Stimulated activated CD4-positive, alpha-beta T cell treated with anti-CD3 and anti-CD28 coated beads, Interleukin-2, amount 100 ng/mL, for 48 hours (primary cell): ENCODE measurements at places on chromosomes 4 and X.

DNA sequence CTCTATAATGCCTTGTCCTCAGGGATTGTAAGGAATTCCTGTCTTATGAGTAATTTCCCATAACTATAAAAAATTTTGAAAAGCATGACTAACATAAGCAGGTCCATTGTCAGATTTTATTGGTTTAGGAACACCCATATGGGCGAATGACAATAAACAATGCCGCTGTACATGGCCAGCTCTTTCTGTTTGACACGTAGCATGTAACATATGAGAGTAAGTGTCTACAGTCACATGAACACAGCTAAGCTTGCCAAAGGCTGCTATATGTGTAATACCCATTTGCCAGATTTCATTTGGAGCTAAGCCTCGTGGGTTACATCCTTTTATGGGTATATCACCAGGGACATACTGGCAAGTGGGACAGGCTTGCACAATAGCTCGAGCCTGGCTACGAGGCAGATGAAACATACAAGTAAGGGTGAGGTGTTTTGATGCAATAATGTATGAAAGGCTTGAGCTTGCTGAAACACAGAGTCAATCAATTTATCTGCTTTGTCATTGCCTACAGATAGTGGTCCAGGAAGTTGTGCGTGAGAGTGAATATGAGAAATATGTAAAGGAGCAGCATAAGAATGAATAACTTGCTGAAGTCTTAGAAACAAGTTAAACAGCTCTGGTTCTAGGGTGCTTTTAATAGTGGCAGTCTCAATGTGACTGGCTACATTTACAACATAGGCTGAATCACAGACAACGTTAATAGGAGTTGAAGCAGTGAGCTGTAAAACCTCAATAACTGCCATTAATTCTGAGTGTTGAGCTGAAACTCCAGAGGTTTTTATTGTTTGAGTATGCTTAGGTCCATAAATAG is 67.4 kb upstream of the UGT2B10 start:
- no peak for DNase-seq

DNA sequence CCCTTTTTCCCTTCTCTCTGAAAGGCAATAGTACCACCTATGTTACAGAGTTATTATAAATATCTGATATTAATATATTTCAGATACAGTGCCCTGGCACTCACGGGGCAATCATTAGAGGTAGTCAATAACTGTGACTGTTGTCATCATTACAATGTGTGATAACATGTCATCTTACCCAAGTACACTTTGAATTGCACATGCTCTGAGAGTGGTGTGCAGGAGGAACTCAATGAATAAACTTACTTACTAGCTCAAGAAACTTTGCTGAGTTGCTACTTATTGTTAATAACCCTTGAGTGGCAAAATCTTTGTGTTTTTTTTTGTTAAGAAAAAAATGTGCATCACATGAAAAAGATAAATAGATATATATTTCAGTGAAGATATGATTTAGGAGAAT is 275.1 kb upstream of the RASGEF1B start:
- DNase-seq = no peak

- DNase-seq = no peak
These were observed 84.1 kb downstream of the GPR82 start for GRCh38 chrX:41808047-41808446.

DNA sequence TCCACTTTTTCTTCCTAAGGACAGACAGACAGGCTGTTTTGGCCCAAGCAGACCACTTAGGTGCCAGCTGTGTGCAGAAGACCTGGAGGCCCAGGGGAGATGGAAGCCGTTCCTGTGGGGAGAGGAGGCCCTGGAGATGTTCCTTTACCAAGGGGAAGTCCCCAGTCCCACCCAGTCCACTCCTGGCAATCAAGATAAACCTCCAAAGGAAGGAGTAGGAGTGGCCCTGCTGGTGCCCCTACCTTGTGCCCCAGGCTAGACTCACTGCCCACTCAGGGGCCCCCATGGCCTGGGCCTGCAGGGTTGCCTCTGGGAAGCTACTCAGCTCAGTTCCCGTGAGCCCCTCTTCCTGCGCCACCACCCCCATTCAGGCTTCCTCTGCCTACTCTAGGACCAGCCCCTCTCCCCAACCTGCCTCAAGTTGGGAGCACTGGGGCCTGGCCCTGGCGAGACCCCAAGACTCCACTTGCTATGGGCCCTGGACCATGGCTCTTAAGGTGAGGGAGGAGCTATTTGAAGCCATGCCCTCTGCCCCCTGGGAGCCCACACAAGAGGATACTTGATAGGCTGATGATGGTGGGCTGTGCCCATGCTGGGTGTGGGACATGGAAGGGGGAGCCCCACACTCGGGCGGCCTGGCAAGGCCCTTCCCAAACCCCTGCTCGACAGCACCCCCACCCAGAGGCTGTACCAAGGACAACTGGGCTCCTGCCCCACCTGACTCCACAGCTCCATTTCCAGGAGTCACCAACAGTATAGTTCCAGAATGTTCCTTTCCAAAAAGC is 24.8 kb upstream of the RNF4 start:
- no peak for DNase-seq

- DNase-seq = no peak
These were observed 113.8 kb downstream of the PCDH19 start for GRCh38 chrX:100296183-100296753.

DNA sequence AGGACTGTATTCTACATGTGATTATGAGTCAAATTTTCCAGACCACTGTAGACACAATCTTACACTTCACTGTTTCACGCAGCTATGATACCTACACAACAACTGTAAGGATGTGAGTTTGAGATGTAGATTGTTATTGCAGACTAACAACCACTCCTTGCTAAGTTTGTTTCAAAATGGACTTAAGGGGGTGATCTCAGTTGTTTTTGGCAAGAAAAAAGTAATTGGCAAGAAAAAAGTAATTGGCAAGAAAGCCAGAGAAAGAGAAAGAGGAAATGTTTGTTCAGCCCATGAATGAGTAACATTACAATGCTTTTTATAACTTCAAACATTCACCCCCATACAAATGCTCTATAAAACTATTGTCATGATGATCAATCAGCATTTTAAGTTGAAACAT is 466.4 kb downstream of the DMD start:
- DNase-seq = no peak

- no peak for DNase-seq
These were observed 102.0 kb downstream of the KLHL8 start for GRCh38 chr4:87118421-87118820.

DNA sequence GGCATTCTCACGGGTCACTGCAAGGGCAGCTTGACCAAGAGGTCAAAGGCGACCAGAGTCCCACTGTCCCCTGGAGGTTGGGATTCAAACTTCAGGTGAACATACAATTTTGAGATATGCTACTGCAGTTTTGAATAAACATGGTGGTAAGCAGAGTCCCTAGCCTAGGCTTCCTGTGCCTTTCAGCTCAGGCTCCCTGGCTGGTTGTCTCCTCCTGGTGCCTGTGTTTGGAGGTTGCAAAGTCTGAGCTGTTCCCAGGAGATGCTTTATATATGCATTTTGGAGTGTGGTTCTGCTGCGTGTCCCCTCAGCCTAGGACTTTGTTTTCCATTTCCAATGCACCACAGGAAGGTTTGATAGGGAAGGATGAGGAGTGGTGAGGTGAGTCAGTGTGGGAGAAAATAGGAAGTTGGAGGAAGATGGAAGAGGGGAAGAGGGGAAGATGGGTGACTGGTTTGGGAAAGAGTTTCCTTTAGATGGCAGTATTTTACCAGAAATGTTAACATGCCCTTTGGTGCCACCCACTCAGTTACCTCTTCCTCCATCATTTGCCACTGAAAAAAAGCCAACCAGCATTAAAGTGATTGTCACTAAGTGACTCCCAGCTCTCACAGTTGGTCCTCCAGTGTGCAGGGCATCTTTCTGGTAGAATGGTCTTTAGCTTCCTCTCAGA is 211.7 kb upstream of the AGTR2 start:
- no peak for DNase-seq

GRCh38 chrX:14865201-14865600 is 7.7 kb downstream of the FANCB start:
- DNase-seq = no peak

GRCh38 chrX:13996650-13997049 is 33.0 kb downstream of the GEMIN8 start:
- DNase-seq = no peak

DNA sequence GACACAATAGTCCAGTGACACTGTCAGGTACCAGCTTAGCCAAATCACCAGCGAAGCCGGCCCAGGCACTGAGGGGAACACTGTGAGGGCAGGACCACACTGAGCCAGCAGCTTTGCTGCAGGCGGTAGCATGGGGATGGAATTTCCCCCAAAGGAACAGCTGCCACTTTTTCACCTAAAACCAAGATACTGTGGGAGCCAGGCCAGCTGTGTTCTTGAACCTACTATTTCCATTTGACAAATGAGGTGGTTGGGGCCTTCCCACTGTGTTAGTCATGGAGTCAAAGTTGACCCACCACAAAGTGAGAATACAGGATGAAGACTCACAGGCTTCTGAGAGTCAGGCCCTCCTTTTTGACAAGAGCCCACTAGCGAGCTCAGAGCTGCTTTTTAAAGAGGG is 70.7 kb upstream of the SH3RF1 start:
- DNase-seq = no peak

DNA sequence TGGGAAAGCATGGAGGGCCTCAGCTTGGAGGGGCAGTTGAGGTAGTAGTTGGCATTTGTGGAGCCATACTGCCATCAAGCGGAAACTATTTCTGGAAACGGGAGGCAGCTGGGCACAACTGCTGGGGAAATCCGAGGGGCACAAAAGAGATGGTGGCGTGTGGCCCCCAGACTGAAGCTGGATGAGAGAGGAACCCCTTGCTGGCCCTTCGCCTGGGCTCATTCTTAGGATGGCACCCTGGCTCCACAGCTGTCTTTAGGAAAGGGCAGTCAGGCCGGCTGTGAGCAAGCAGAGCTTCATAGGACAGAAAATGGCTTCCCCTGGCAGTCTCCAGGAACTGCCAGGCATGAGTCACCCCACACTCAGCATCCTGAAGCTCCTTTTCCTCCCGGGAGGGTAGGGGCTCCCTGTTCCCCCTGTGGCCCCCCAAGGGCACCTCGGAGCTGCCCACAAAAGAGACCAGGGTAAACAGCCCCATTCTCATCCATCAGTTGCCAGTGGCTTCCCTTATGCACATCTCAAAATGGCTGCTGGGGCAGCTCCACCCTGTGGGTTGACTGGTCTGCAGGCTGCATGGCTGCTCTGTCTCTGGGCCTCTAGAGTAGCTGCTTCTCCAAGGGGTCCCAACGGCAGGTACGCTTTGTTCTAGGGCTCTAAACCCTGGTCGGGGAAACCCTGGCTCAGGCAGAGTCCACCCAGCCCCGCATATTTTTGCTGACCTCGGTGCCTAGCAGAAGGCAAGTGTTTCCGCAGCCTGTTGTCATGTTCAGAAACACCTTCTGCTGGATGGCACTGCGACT is 64.7 kb downstream of the NBDY start:
- DNase-seq = no peak

DNA sequence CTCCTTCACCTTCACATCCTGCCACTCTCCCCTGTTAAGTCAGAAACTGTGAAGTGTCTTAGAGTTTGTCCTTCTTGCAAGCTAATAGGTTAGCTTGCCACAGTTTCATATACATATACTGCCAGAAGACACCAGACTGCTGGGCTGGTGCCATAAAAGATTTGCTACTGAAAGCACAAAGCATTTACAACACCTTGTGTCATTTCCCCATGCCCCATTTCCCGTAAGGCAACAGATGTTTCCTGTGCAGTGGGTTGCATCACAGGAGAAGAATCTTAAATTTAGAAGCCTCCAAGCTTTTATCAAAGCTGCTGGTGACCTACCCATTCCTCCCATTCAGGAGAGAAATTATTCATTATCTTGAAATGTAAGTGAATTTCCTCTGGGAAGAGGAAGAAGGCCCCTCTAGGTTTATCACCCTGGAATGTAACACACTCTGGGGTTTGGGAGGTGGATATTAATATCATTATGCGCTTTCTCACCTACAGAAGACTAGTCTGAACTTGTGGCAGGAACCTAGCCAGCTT is 34.5 kb upstream of the RAB33B start:
- no peak for DNase-seq

DNA sequence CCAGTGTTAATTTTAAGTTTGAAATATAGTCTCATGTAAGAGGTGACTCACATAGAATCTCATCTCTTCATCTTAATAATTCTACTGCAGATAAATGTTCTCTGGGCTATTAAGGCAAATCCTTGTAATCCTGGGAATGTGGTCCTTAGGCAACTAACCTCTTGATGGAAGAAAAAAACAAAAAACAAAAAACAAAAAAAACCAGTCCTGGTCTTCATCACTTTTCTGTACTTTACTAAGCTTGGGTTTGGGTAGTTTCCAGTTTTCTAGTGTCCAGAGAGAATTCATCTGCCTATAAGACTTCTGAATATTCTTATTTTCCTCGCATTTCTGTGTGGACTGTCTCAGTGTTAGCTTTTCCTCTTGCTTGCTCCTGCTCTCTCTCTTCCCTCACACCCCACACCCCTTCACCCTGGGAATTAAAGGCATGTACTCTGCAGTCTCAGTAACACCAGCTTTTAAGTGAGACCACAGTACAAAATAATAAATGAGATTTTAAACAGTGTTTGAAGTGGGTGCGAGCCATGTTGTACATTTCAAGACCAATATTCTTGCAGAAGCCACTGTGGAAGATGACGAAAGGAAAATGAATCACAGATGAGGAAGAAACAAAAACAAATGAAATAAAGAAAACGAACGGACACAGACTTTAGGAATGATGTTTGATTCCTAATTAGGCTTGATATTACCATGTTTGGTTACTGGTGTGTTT is 51.7 kb downstream of the HAND2 start:
- DNase-seq = no peak

DNA sequence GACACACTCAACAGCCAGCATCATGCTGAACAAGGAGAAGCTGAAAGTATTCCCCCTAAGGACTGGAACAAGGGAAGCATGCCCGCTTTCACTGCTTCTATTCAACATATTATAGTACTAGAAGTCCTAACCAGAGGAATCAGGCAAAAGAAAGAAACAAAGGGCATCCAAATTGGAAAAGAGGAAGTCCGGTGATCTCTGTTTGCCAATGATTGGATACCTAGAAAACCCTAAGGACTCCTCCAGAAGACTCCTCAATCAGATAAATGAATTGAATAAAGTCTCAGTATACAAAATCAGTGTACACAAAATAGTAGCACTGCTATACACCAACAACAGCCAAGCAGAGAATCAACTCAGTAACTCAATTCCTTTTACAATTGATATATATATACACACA is 44.8 kb downstream of the ARFIP1 start:
- DNase-seq = no peak

GRCh38 chr4:104138116-104138515 is 356.6 kb downstream of the CXXC4 start:
- no peak for DNase-seq

GRCh38 chrX:112846187-112846586 is 5.6 kb upstream of the AMOT start:
- DNase-seq = no peak

DNA sequence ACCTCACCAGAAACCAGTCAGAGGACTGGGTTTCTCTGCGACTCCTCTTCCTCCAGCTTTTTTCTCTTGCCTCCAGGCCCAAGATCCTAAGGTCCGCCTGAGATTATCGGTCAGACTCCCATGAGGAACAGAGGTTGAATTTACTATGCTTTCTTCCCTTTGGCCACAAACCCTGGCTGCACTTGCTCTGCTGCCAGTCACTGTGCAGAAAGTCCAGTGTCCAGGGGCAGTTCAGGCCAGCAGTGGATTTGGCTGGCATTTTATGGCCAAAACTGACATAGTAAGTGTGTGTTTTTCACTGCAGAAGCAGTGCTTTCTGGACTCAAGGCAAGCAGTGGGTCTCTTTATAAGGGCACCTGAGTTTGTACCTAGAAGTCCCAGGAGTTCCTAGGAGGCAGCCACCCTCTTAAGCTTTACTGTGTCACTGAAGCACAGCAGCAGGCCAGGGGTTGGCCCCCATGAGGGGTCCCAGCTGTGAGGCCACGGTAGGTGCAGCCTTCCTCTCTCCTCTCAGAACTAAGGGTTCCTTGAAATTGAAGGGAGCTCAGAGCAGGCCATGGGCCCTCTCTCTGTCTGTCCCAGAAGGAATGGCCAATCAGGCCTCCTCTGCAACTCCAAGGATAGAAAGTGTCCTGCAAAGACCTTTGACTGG is 3.4 kb downstream of the RTL5 start:
- no peak for DNase-seq
